ENCODE measurements at places on chromosomes 7 and 10.

- no peak for DNase-seq
These were observed 80.9 kb downstream of the DOCK4 start for GRCh38 chr7:112125250-112125649.

DNA sequence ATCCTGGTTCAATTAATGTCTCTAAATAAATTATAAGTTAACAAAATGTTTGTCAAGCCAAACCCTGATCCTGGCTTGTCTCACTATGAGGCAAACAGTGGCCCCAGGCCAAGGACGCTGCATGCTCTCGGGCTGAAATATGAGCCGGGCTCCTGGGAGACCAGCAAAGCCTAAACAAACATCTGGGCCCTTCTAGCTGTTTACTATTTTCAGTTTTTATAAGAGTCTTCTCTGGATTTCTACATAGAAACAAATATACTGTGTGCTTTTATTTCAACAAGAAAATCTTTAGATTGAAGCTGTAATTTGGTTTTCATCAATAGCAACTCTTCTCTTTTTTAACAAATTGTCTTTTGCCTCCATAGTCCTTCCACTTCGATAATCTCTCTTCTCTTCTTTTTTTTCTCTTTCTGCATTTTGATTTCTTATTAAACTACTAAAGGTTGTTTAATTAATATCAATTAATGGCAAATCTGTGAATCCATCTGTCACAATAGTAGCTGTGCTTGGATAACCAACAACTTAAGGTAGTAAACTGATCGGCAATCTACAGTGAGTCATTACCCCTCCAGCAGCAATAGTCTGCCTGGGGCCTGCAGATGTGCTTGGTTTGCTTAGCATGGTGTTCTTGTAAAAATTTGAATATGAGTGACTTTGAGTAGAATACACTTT, 83.3 kb upstream of the DNAJC1 start:
- no peak for DNase-seq

- no peak for DNase-seq
These were observed 35.3 kb downstream of the CAPZA2 start for GRCh38 chr7:116897661-116898060.

- no peak for DNase-seq
These were observed 53.5 kb upstream of the WAC start for GRCh38 chr10:28479425-28479865.

DNA sequence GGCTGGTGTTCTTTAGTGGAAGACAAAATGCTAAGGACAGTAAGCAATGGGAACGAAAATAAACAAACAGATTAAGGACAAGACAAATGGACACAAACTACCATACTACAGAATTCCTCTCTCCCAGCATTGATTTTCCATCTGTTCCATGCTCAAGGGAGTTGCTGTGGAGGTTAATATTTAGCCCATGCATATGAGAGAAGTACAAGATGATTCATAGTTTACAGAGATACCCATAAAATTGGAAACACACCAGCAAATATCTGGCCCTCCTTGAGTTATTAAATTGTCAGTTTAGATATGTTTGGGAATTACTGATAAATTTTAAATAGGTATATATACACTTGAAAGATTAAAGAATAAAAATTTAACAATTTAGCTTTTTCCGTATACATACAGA, 69.8 kb downstream of the GLI3 start:
- no peak for DNase-seq

DNA sequence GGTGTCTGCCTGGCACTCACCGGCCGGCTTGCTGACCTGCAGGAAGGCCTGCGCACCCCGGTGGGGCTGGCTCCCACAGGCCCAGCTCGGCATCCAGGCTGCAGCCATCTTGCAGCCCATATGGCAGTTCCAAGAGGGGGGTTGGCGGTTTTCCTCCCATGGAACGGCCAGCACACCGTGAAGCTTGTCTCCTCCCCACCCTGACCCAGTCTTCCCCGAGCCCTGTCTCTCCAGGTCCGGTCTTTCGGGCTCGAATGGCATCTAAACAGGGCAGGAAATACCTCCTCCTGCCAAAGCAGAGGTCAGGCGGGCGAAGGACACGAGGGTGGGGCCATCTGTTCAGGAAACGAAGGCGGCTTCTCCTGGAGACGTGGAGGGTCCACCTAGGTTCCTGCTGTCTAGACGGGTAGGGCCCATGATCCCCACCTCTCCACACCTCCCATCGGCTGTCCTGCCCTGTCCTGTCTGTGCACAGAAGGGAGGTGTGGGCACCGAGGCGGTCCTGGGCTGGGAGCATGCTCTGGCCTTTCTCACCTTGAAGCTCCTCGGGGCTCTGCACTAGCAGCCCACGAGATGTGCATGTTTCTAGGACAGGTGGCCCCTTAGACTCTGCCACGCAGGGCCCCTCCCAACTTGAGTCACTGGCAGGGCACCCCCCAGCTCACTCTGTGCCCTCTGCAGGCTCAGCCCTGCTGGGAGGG, 113.7 kb upstream of the DIP2C start:
- no peak for DNase-seq

All from activated CD4-positive, alpha-beta T cell treated with anti-CD3 and anti-CD28 coated beads, Interleukin-2, Interleukin-4, amounts not matched to agents 100 ng/mL and 50 ng/mL, durations not matched to agents 16 hours and 8 hours (primary cell).